Amygdala (tissue), 56 donors: ENCODE measurements at places on chromosomes 2 and 18.

- DNase-seq: no peak
These were observed 49.1 kb upstream of the SLC14A2 start for GRCh38 chr18:45566025-45566740.

DNA sequence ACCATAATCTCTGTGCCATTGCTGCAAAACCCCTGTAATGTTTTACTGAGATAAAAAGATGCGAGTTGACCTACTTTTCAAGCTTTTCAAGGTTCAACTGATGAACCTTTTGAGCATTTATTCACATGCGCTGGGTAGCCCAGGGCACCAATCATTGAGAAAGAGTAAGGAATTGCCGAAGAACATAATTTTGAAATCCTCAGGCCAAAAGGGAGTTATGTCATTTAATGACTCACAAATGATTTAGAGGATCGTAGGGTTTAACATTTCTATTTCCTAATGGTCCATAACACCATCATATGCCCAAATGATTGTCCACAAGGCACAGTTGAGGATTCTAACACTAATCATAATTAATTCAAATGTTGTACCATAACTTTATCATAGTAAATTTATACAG, 20.2 kb upstream of the DLX1 start:
- no peak for DNase-seq

GRCh38 chr2:74391209-74391579, 11.1 kb upstream of the DCTN1 start:
- no peak for DNase-seq

DNA sequence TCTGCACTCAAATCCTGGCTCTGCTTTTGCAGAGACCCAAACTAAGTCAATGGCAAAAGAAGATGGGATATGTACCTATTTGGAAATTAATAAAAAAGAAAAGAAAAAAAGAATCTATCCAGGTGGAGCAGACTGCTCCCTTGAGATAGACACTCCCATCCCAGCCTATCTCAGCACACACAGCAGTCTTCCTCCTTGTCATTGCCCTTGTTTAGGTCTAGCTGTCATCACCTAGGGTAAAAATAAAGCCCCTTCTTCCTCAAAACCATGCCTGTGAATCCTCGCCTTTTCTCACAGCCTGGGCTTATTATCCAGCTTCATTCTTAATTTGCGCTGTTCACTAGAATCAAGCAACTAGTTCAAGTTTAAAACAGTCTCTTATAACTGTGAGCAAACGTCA, 30.7 kb upstream of the ACSL3 start:
- no peak for DNase-seq

DNA sequence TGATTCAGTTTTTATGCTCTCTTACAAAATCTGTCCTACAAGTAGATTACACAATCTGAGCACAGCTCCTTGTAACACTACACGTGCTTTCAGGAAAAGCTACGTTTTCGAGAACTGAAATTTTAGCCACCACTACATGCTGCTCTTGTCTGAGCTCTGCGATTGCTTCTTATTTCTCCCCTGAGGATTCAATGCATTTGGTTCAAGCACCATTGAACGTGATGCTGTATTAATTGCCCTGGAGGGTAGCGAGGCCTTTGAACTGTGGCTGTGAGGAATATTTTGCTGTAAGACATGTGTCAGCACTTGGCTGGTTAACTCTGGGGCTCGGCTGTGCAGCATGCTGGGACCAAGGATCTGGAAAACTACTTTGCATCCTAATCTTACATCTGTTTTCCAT, 405.8 kb downstream of the EPHA4 start:
- no peak for DNase-seq

DNA sequence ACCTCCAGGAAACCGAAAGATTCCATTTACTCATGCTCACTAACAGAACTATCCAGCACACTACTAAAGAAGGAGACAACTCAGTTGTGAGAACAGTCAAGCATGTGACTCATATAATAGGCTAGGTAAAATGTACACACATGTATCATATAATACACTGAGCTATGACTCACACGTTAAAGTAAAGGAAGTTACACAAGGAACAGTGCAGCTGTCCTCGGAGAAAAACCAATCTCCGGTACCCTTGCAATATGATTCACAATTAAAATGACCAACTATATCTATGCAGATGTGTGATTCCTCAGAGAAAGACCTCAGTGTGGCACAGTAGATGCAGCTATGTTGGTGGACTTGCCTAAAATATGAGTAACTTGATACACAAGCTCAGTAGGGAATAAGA, 76.5 kb downstream of the STRN start:
- no peak for DNase-seq

GRCh38 chr2:26574900-26575560, 66.1 kb downstream of the CIB4 start:
- DNase-seq: no peak

DNA sequence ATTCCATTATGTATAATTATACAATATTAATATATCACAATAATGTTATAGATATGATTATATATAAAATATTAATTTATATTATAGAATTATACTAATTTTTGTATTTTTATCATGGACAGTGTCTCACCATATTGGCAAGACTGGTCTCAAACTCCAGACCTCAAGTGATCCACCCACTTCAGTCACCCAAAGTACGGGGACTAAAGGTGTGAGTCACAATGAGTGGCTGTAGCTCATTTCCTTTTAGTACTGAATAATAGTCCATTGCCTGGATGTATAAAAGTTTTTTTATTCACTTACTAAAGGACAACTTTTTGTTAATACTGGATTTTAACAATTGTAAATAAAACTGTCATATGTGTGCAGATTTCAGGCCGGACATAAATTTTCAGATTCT, 417.6 kb upstream of the LINC00305 start:
- DNase-seq: no peak

GRCh38 chr2:204967199-204967960, 422.1 kb downstream of the PARD3B start:
- no peak for DNase-seq

GRCh38 chr2:124814968-124815745, 790.1 kb downstream of the CNTNAP5 start:
- DNase-seq: no peak

DNA sequence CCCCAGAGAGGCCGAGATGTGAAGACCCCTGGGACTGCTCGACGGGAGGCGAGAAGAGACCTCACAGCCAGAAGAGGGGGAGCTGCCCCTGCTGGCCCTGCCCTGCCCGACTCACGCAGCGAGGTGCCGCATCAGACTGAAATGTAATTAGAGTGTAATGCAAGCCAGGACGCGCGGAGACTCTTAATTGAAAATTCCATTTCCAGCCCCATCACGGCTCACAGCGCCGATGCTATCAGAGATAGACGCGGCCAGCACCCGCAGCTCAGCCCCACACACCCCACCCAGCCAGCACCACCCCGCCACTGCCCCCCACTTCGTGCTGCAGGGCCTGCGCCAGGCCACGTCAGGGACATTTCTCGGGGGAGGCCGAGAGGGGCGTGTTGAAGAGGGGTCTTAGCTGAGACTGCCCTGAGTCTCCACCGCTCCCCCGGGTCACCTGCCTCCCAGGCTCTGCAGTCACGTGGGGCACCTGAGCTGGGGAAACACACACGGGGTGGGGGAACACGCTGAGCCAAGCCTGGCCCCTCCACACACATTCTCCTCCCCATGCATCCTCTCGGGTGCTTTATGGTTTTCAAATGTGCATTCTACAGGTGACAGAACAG, 78.1 kb downstream of the TEX51 start:
- no peak for DNase-seq
